ENCODE measurements at places on chromosomes 13 and 19. TPM values are rescaled to one million over a fixed set of nuclear protein-coding genes. Genes with fewer than 3 reads are reported as not detected.

DNA sequence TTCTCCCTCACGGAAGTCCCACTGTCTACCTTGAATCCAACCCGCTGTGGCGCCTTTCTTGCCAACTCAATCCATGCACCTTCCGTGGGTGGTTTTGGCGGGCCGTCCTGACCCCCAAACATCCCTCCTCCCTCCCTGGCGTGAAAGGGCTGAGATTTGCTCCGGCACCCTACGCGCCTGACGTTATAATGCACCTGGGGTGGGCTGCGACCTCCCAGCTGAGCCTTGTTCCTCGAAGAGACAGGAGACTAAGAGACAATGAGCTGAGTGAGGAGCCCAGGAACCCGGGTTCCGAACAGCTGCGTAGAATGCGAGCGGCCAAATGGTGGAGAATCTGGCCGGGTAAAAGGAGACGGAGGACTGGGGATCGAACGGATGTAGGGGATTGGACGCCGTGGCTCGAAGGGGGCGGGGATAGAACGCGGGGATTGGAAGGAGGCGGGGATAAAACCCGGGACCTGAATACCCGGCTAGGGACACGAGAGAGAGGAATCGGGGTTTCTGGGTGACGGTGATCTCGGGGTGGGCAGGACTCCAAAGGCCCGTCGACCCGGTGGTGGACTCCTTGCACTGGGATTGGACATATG is at the start of gene CPT1C:
Gene CPT1C (plus strand): TSS at position 461 of the 587 bp plus-strand sequence. CDS start 1,137 bp downstream, outside the sequence.
- peak; percentile 73 for DNase-seq

The ZNF737 gene
- 42.2 TPM for total RNA-seq

The MBD3L5 gene
- not detected for total RNA-seq

The DAND5 gene
- not detected for total RNA-seq

DNA sequence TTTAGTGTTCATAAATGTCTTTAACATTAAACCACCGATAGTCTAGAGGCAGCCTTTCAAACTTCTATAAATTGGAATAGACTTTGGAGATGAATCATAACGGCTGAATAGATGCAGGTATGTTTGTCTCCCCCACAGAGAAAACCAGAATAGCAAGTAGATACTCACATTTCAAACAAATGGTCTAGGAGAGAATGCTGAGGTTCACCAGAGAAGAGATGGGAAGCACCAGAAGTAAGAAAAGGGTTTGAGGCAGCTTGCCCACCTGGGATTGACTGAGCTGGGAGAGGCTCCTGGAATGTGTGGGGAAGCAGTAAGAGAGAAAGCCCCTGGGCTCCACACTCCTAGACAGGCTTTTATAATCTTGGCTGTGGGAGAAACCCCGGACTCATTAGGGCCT is 6.4 kb downstream of the IGFL3 start:
- DNase-seq, result no peak

DNA sequence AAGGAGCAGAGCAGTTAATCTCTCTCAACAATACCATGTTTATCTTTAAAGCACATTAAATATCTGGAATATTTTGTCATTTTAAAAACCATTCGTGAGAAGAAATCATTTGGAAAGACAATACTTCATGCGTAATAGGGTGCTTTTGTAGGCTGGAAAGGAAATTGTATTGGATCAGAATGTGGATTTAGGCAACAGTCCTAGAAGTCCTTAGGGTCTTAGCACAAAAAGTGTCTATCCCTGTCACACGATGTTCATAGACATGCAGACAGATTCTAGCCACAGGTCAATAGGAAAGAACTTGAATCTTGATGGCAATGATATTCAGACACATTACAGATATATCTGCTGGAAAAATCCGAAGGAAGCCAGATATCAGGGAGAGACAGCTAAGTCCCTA is 156.0 kb downstream of the KCTD12 start:
- DNase-seq, result no peak

The GGN gene
- total RNA-seq, result not detected

DNA sequence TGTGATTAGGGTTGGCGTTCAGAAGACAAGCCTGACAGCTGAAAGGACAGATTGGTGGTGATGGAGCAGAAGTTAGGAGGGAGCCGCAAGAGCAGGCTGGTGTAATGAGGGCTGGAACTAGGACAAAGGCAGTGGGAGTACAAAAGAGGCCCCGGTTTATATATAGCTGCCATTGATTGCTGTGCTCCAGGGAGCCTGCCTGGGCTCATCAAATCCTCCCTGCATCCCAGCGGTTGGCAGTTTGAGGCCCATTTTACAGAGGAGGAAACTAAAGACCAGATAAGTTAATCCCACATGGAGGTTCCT is 123.7 kb downstream of the CACNA1A start:
- no peak for DNase-seq

The ZNF536 gene
- total RNA-seq, result 34.4 TPM

- no peak for DNase-seq
Measured at GRCh38 chr13:80048802-80049201, 292.1 kb downstream of the SPRY2 start.

- DNase-seq, result no peak
Measured at GRCh38 chr19:49924004-49924880, 4.8 kb upstream of the ATF5 start.

The FARP1 gene
- total RNA-seq, result 81.7 TPM

- DNase-seq, result no peak
Measured at GRCh38 chr19:58196901-58197616, 14.2 kb downstream of the ZNF274 start.

- DNase-seq, result no peak
Measured at GRCh38 chr19:3866910-3867638, 1.8 kb downstream of the ZFR2 start.

Data from urinary bladder (tissue), 4 donors.